Aorta (tissue), 5 donors: ENCODE measurements at places on chromosomes 4 and X.

DNA sequence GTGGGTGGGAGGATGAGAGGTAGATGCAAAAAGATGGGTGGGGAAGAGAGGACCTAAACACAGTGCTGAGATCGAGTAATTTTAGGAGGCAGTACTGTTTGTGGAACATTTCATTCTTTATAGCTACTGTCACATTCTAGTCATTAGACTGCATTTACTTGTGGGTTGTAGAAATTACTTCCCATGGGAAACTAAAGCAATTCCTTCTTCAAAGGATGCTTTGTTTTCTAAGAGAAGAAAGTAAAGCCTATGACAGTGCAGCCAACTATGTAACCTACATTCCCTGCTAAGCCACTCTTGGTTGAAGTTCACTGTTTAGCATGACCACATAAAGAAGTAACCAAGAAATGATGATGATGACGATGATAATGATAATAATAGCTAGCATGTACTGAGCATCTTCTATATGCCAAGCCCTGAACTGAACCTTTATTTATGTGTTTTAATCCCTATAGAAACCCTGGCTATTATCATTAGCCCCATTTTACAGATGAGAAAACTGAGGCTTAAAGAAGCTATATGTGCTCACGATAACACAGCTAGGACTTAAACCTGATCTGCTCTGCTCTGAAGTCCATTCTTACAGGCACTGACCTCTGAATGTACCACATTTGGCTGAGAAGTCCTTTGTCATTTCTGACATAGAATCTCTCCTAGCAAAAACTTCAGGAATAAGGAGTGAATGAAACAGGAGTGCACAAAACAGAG lies 114.5 kb upstream of the KIT start:
- no peak for DNase-seq

DNA sequence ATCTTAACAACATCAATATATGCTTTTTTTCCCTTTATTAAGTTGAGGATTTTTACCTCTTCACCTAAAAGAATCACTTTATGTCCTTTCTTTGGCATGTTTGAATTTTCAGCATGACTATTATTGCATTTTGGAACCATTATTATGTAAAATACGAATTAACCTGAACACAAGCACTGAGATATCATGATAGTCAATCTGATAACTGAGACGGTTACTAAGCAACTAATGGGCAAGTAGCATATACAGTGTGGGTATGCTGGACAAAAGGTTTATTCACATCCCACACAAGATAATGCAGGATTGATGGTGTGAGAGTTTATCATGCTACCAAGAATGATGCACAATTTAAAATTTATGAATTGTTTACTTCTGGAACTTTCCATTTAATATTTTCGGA lies 24.6 kb upstream of the GLRA3 start:
- no peak for DNase-seq

GRCh38 chr4:150297861-150298474 lies 219.7 kb downstream of the DCLK2 start:
- no peak for DNase-seq

DNA sequence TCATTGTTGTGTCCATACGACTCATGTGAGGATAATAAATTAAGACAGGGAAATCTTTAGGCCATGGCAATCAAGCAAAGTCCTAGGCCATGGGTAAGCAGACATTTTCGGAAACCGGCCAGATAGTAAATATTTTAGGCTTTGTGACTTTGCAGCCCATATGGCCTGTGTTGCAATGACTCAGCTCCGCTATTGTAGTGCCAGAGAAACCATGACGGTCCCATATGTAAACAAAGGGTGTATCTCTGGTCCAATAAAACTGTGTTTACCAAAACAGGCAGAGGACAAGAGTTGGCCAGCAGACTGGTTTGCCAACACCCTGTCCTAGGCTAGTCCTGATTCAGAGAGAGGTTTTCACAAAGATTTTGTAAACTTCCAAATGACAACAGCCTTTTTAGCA lies 5.0 kb downstream of the FAM114A1 start:
- DNase-seq = no peak

- DNase-seq = no peak
Observed at GRCh38 chr4:175297965-175298565, 379.9 kb downstream of the ADAM29 start.

DNA sequence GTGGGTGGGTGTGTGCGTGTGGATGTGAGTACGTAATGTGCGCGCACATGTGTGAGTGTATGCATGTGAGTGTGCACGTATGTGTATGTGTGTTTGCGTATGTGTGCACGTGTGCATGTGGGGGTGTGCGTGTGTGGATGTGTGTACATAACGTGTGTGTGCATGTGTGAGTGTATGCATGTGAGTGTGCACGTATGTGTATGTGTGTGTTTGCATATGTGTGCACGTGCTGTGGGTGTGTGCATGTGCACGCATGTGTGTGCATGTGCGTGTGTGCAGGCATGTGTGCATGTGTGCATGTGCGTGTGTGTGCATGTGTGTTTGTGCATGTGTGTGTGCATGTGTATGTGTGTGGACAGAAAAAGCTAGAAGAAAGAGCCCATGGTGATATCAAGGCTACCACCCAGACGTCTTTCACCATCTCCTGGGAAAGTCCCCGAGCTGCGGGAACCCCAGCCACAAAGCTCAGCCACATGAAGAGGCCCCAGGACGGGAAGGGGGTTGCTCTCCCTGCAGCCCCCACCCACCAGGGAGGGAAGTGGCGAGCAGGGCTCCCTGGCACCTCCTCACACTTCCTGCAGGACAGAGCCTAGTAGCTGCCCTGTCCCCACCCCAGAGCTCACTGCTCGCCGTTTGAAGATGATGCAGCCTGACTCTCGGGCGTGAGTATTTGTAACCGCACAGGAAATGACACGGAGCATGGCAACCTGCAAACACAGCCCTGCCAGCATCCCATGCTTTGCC lies 108.3 kb downstream of the DCTD start:
- no peak for DNase-seq

GRCh38 chrX:7088968-7089615 lies 58.4 kb upstream of the STS start:
- DNase-seq = no peak

DNA sequence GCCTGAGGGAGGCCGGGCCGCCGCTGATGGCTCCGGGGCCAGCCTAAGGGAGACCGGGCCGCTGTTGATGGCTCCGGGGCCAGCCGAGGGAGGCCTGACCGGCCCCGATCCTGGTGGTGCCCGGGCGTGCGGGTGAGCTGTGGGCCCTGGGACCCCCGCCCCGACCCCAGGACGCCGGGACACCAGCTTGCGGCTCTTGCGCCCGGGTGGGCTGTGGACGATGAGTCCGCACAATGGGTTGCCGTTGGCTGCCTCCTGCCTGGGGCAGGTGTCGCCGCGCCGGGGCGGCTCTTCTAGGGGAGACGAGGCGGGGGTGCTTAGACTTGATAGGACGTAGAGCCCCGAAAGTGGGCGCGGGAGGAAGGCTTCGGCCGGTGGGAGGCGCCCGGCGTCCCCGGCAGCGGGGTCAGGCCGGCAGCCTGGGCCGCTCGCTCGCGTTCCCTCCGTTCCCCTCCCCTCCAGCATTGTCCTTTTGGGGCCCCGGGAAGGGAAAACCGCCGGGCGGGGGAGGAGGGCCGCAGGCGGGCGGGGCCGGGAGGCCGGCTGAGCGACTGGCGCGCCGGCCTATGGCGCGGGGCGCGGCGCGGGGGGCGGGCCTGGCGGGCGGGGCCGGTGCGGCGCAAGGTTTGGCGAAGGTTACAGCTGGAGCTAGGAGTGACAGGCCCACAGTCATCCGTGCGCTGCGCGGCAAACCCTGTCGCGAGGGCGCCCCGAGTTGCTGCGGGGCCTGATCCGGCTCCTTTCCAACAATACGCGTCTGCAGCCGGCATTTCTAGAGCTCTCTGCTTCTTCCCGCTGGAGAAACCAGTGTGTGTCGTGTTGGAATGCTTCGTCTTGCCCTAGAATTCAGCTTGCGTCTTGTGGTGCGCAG lies 819 bp downstream of the KIAA0232 start:
- peak; percentile 96 for DNase-seq

- no peak for DNase-seq
Observed at GRCh38 chrX:41837270-41837944, 85.9 kb downstream of the CASK start.

DNA sequence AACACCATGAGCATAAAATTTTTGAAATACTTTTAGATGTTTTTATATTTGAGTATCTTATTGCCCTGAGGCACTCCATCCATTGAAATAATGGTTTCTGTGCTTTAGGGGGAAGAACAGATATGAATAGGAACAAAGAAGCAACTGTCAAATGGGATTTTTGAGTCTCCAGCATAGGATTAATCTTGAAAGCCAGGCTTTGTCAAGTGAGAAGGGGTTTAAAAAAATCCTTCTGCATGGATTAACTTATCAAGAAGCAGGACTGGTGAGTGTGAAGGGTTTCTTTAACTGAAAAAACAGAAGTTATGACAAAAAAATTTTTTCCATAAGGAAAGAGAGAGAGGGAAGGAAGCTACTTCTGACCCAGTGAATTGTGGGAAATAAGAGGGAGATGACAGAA lies 7.6 kb upstream of the NUDT9 start:
- DNase-seq = no peak

GRCh38 chrX:136209016-136209738 lies 42.0 kb downstream of the MAP7D3 start:
- DNase-seq = peak; percentile 71
